Airway epithelial cell (primary cell): ENCODE measurements at places on chromosomes 5 and 9. TPM values are rescaled to one million over a fixed set of nuclear protein-coding genes. Genes with fewer than 3 reads are reported as not detected.

IQGAP2 gene
- total RNA-seq, result not detected in 2 replicates

FRMD3 gene
- total RNA-seq, result 0.33 and 0.56 TPM in 2 replicates

DDX4 gene
- not detected in 2 replicates for total RNA-seq

ELAVL2 gene
- 3.2 and 4.3 TPM in 2 replicates for total RNA-seq

ARHGEF37 gene
- total RNA-seq, result 11.4 and 14.7 TPM in 2 replicates
